Metanephros (tissue), 2 donors: ENCODE measurements at places on chromosomes 1 and 21. TPM values are rescaled to one million over a fixed set of nuclear protein-coding genes. Genes with fewer than 3 reads are reported as not detected.

The NTMT2 gene
- not detected for total RNA-seq

The ETV3L gene
- not detected for total RNA-seq

The B3GALT6 gene
- total RNA-seq, result 16.0 TPM

The RNPC3 gene
- 29.0 TPM for total RNA-seq

The TGFB2 gene
- 11.7 TPM for total RNA-seq

The HIVEP3 gene
- 6.1 TPM for total RNA-seq

The GBP1 gene
- 43.0 TPM for total RNA-seq

The SPATA45 gene
- 0.47 TPM for total RNA-seq

The NUP210L gene
- total RNA-seq, result 0.06 TPM

The CLCA1 gene
- not detected for total RNA-seq

The OR6K3 gene
- not detected for total RNA-seq

The CHI3L1 gene
- 10.3 TPM for total RNA-seq

The IL10 gene
- total RNA-seq, result 1.2 TPM

The MMEL1 gene
- 6.8 TPM for total RNA-seq

The RGS18 gene
- 4.0 TPM for total RNA-seq

The OR2L13 gene
- total RNA-seq, result not detected

The HSPA6 gene
- total RNA-seq, result 26.2 TPM

The CFHR5 gene
- not detected for total RNA-seq

The MCOLN2 gene
- 0.93 TPM for total RNA-seq

The DMAP1 gene
- total RNA-seq, result 35.3 TPM

The CCDC17 gene
- 0.99 TPM for total RNA-seq

The BRINP2 gene
- total RNA-seq, result 0.35 TPM

The CR1L gene
- total RNA-seq, result 2.5 TPM

The EDARADD gene
- total RNA-seq, result 4.6 TPM

The LCE1A gene
- total RNA-seq, result not detected

The CYP4A11 gene
- total RNA-seq, result 22.1 TPM

The SELE gene
- total RNA-seq, result 10.3 TPM

The CLCNKB gene
- total RNA-seq, result 73.2 TPM

The NAV1 gene
- total RNA-seq, result 24.4 TPM

The TCEA3 gene
- total RNA-seq, result 75.4 TPM

The SHISA4 gene
- 28.4 TPM for total RNA-seq

The VTCN1 gene
- total RNA-seq, result 17.2 TPM

The C1orf174 gene
- 23.1 TPM for total RNA-seq

The GPATCH2 gene
- 26.4 TPM for total RNA-seq

The FNDC10 gene
- total RNA-seq, result 1.3 TPM

The AKR7A2 gene
- total RNA-seq, result 94.2 TPM

The VSIG8 gene
- total RNA-seq, result 0.23 TPM

The IGSF3 gene
- total RNA-seq, result 42.0 TPM

The RAB3B gene
- 3.7 TPM for total RNA-seq

The MTR gene
- total RNA-seq, result 39.1 TPM

The DCLRE1B gene
- 5.0 TPM for total RNA-seq

The TEDDM1 gene
- total RNA-seq, result not detected

The HMGCL gene
- 49.5 TPM for total RNA-seq

The SYCP1 gene
- not detected for total RNA-seq

The PNRC2 gene
- total RNA-seq, result 93.8 TPM

The C1orf94 gene
- total RNA-seq, result not detected

The ZBED6 gene
- 28.2 TPM for total RNA-seq

The ITGB2 gene
- 39.2 TPM for total RNA-seq

The TTC13 gene
- total RNA-seq, result 15.1 TPM

The FCRL3 gene
- 0.06 TPM for total RNA-seq

The JAM2 gene
- 12.1 TPM for total RNA-seq

The GBP6 gene
- 0.12 TPM for total RNA-seq

The HNRNPCL2 gene
- not detected for total RNA-seq

The CFHR3 gene
- total RNA-seq, result 0.23 TPM
